Gastrocnemius medialis (tissue), 4 donors: ENCODE measurements at places on chromosomes 1 and 21. TPM values are rescaled to one million over a fixed set of nuclear protein-coding genes. Genes with fewer than 3 reads are reported as not detected.

The PADI2 gene
- 176 TPM for total RNA-seq

DNA sequence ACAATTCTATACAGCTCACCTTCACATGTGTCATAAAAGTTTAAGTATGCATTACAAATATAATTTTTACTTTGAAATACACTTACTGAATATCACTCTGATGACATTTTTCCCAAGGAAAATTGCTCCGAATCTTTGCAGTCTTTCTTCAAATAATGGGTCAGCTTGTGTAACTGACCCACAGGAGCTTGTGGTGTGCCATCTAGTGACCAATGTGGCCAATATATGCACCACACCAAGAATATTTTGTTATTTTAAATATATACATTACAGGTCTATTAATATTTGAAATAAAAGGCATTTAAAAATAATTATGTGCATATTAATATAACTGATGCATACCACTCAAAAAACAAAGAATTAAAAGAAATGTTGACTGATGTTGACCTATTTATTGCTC is 271.4 kb downstream of the TBX15 start:
- H3K27ac ChIP-seq, result no peak overlapping the region
- H3K4me3 ChIP-seq, result no peak overlapping the region
- DNase-seq, result no peak
- peaks cover 9% of the 10 kb centered on the region for H3K4me1 ChIP-seq
- no peaks in the 10 kb centered on the region for H3K27me3 ChIP-seq

GRCh38 chr1:119743776-119744597 is 24.7 kb downstream of the HMGCS2 start:
- no peaks in the 10 kb centered on the region for H3K36me3 ChIP-seq
- no peaks in the 10 kb centered on the region for H3K4me1 ChIP-seq
- H3K4me3 ChIP-seq, result no peak overlapping the region

DNA sequence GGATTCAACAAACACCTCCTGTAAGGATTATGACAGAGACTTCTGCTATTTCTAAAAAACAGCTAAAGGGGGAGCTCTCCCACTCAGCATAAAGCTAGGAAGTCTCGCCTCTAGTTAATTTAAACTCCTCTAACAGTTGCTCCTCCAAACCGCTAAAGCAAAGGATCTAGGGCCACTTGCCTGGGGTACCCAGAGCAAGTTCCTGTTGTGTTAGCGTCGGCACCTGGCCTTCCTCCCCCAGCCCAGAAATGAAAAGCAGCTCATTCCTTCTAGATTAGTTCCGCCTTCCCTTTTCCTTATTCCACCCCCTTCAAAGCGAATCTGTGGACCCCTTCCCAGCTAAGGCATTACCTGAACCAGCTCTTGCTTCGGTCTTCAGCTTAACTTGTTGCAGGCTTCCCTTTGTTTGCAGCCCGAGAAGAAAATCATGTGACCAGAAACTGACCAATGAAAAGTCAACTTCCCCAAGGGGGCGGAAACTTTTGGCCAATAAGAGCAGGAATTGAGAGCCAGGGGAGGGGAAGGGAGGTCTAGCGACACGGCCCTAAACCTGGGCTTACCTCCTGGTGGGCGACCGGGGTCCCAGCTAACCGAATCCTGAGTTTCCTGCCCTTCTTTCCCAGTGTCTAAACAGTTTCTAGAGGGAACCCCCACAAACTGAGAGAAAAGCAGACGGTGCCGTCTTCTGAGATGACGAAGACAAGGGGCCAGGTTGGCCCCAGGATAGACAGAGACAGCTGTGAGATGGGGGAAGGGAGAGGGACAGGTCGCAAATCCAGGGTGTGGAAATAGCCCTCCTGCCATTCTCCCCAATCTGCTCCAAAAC is at the start of gene PBXIP1:
PBXIP1 (minus strand) TSS at position 382 of the 826 bp plus-strand sequence. CDS start 2,378 bp downstream, outside the sequence.
- DNase-seq, result peak; percentile 89
- peak within 1 kb of the TSS; percentile 94 for H3K27ac ChIP-seq
- H3K27me3 ChIP-seq, result no peaks in the 10 kb centered on the region
- H3K36me3 ChIP-seq, result peaks cover 20% of the 10 kb centered on the region
- peaks cover 66% of the 10 kb centered on the region for H3K4me1 ChIP-seq
- H3K4me3 ChIP-seq, result peak within 1 kb of the TSS; percentile 68
